ENCODE measurements at places on chromosomes 2 and 18. TPM values are rescaled to one million over a fixed set of nuclear protein-coding genes. Genes with fewer than 3 reads are reported as not detected.

DNA sequence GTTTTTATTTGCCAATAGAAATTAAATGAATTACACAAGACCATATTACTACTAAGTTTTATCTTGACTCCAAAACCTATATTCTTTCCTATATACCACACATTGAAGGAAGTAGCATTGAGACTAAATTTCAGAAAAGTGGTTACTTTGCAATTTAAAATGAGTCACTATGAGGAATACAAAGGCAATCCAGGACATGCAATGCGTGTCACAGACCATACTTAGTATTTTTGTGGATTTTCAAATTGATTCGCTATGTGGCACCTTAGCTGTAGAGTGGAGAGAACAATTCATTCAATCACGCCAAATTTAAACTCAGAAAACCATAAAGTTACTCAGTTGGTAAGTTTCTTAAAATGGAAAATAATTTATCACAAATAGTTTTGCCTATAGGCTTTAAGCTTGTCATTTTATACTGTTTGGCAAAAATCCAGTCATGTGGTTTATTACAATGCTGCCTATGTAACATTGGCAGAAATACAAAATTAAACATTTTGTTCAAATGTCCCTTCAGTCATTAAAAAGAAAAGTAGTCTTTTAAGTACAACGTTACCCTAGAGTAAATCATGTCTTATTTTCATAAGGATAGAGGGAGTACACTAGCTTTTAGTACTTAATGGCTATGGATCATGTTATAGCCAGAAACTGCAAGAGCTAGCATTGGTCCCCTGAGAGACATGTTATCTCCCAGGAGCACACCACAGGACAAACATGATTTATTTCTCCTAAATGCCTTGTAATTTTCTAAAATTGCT, 222.8 kb upstream of the CDH7 start:
- DNase-seq = no peak

DNA sequence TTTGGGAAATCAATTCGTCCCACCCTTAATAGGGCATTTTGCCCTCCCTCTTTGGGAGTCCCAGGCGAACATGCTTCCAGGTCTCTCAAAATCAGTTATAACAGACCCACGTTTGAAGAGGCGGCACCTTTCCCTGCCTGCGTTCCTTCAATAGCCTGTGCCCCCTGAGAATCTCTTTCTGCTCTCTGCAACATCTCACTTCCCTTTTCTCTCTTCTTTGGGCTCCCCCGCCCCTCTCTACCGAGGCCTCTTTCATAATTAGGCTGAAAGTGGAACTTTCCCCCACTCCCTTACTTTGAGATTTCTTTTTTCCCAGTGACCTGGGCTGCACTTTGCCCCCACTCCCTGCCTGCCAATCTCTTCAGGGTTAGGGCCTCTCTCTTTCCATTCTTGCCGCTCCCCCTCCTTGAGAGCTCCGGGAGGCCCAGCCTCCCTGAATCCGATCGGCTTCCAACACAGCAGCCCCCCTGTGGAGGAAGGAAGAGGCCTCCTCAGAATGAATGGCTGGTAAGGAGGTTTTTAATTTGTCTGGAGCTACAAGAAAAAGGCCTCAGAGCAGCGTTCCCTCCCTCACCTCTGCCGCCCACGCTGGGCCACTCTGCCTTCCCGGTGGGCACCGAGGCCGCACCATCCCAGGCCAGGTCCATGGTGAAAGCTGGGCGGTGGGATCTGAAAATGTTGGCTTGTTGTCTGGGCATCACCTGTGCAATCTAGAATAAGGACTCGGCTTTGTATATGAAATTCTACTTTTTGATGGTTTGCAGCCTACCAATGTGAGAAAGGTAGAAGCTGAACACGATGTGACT, 162.6 kb upstream of the SIX3 start:
- no peak for DNase-seq

- peak; percentile 64 for DNase-seq
Measured at GRCh38 chr2:211035548-211036185, 479.3 kb downstream of the CPS1 start.

- no peak for DNase-seq
Measured at GRCh38 chr2:48049371-48049770, 143.1 kb upstream of the FBXO11 start.

GRCh38 chr2:239502430-239503186, 101.8 kb upstream of the HDAC4 start:
- no peak for DNase-seq

DNA sequence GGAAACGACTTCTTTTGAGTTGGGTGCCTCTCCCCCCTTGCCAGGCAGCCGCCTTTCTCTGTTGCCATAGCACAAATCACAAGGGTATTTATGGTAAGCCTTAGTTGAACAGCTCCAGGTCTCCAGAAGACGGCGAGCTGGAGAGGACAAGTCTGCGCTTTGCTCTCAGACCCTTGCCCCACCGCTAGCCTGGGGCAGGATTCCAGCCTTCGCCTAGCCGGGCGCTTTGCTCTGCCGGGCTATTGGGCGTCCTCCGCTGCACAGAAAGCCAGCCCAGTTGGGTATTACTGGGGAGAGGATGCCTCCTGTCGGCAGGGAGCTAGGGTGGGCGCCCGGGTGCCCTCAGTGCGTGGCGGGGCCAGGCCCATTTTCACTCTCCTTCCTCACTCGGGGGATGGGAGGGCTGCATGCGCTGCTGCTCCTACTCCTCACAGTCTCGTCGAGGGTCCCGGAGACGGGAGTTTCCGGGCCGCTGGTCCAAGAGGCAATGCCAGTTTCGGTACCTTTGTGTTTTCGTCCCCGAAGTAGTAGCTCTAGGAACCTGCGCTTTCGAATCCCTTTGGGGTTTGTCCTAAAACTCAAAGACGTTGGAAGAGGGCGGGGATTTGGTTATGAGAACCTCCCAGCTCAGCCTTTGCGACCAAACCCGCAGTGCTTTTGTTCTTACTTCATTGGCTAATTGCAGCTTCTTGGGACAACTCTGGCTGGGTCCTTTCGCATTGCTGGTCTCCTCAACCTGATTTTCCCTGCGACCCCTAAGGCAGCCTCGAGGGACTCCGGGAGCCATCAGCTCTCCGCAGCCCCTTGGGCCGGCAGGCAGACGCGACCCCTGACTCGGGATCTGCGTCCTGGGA, 3.6 kb upstream of the DLX2 start:
- DNase-seq = peak; percentile 55

DNA sequence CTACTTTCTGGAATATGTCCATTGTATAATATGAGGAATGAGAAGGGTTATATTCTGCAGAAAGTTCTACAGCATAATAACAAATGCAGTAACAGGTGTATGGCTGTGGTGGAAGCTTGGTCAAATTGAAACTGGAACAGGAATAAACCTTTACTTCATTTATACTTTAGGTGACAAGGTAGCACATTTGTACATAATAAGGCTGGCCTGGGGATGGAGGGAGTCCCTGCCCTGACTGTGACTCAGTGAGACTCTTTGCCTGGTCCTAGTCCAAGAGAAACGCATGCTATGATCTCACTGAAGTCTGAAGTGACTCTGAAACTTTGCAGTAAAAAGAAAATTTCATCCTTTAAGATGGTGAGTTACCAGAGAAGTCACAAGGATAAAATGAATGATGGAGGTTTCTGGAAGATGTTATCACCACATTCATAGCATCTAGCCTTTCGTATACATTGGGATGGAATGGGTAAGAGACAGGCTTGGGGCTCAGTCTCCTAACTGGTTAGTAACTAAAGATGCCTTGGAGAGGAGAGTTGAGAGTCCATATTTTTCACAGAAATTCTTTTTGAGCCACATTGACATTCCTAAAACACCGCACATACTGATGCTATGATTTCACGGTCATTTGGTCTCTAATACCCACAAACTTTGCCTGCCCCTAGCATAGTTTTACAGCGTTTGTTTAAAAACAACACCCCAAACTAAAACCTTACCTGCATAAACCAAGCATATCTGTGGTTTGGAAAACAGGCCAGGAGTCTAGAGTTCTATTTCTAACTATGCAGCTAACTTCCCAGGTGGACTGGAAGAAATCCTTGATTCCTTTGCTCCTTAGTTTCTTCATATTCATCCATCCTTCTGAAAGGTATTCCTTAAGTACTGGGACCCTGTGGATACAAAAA, 42.4 kb upstream of the NABP1 start:
- peak; percentile 83 for DNase-seq

DNA sequence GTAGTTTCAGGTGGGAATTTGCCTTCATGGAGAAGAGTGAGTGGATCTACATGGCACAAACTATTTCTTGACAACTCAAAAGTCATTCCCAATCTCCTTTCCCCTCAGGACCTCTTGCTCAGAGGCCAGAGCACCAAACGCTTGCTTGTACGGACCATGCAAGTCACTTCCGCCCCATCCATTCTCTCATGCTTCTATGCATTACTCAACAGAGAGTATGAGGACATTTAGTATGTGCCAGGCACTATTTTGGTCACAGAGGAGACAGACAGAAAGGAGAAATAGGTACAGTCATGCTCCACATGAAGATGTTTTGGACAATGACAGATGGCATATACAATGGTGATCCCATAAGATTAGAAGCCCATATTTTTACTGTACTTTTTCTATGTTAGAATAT, 117.5 kb downstream of the ACTR3 start:
- DNase-seq = no peak

GRCh38 chr2:26580151-26580550, 61.0 kb downstream of the CIB4 start:
- no peak for DNase-seq

DNA sequence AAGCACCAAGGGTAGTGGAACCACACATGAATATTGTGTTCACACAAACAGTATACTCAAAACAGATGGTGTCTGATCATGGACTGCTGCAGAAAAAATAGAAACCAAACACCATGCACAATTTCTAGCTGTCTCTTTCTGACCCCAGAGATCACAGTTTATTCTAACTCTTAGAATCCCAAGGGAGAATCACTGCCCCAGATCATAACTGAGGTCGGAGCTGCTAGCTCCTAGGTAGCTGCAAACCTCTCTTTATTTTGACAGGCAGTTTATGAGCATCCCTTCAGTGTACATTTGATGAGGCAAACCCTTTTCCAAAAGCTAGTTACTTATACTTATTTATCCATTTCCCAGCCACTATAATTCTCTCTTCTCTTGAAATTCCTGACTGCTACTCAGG, 439.1 kb upstream of the HNMT start:
- DNase-seq = no peak

DNA sequence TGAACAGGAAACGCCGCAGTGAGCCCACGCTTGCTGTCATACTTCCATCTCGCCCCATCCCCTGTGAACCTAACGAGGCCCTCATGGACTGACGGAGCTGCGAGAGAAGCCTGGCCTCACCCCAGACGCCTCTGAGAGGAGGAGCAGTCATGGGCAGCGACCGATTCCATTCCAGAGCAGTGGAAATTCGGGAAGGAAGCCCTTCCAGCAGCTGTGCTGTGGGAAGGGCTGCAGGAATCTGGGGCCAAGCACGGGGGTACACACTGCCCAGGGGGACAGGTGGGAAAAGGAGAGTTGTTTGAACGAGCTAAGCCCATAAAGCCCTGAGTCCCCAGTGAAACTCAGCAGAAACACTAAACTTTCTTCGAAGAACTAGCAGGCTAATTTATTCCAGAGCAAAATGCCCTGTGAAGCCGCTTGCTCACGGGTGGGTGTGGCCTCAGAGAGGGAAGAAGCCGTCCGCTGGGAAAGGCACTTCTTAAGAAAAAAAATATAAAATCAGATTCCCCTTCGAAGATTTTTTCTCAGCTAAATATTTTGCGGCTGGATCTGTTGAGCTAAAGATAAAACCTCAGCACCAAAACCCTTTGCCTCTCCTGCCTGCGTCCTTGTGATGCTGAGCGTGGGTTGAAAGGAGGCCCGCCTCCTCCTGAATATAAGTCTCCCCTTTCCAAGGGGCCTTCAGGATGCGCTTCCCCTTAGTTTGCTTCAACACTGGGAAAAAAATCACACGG, 38.2 kb downstream of the ANKMY1 start:
- DNase-seq = peak; percentile 50

DNA sequence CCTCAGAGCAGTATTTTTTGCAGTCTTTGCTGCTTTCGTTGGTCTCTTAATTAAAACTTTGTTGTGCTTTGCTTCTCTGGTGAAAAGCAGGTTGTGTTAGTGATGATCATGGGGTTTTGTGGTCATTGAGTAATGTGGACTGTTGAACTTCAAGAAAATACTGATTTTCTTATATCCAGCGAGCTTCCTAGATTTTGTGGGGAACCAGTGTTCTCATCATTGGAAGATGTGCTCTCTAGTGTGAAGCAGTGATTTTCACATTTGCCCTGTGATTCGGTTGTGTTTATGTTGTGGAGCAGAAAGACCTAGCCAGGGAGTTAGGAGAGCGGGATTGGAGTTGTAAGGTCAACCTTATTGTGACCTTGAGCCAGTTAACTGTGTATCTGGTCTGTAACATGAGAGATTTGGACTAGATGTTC, 12.4 kb downstream of the ASAP2 start:
- DNase-seq = no peak

GRCh38 chr2:17252258-17252657, 266.0 kb downstream of the RAD51AP2 start:
- DNase-seq = no peak

- DNase-seq = peak; percentile 24
Measured at GRCh38 chr2:234565201-234565600, 68.3 kb upstream of the ARL4C start.

DNA sequence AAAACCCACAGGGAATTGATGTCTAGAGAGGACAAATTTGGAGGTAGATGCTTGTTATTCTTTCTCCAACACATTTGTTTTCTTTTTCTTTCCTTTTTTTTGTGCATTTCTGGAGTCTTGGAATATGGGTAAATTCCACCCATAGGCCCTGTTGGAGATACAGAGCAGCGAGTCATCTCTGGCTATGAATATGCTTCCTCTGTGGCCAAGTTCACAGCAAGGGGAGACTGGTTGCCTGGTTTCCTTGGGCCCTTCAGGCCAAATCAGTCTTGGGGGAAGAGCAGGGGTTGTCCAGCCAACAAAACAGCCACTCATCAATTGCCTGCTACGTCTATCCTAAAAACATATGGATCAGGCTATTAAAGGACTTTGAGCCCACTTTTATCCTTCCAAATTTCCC, 27.5 kb downstream of the SP100 start:
- peak; percentile 69 for DNase-seq

DNA sequence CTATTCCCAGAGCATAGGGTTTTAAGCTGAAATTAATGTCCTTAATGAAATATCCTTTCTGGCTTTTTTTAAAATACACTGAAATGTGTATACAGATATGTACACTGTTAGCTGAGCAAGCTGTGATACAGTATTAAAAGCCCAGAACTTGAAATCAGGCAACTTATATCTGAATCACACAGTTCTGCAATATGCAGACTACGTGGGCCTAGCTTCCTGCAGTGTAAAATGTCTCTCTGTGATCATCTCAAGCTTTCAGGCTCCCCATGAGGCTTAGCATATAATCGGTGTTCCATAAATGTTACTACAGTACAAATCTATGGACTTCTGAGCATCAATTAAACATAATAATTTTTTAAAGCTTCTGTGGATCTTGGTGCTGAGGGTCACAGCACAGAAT, 8.2 kb downstream of the FBXO15 start:
- no peak for DNase-seq

- peak; percentile 53 for DNase-seq
Measured at GRCh38 chr18:60019463-60019840, 119.7 kb downstream of the PMAIP1 start.

- peak; percentile 30 for DNase-seq
Measured at GRCh38 chr18:28269750-28270149, 92.8 kb upstream of the CDH2 start.

PLEKHH2 gene
- total RNA-seq = 5.4 TPM

DNAJC10 gene
- 184 TPM for total RNA-seq

FIGN gene
- 4.1 TPM for total RNA-seq

ALLC gene
- total RNA-seq = not detected

COX5B gene
- 198 TPM for total RNA-seq

HOXD8 gene
- 0.45 TPM for total RNA-seq

DNAJC5G gene
- total RNA-seq = not detected

PNPT1 gene
- 27.0 TPM for total RNA-seq

RAB6D gene
- total RNA-seq = under 0.01 TPM

Data from fibroblast of the aortic adventitia (primary cell).